ENCODE measurements at places on chromosomes 4 and X. TPM values are rescaled to one million over a fixed set of nuclear protein-coding genes. Genes with fewer than 3 reads are reported as not detected.

- peak; percentile 3 for DNase-seq
Observed at GRCh38 chrX:120302434-120302833, 8.8 kb downstream of the TMEM255A start.

- DNase-seq = no peak
Observed at GRCh38 chr4:104491481-104492182, 3.1 kb downstream of the CXXC4 start.

GRCh38 chrX:44314259-44314734, 29.2 kb downstream of the EFHC2 start:
- DNase-seq = no peak

DNA sequence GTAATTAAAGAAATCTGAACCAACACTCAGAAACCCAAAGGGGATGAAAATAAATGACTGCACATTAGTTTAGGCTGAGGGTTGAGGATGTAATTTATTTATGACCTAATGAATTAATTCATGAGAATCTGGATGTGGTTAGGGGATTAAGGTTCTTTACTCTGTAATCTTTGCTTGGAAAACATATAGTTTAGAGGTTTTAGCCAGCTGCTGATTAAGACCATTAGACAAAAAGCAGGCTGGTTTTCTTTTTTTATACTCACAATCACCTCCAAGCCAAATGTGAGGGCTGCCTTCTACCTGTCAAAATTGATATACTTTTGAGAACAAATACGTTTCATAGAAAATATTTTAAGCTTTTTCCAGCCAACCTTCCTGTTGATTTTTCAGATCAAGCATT, 2705.8 kb downstream of the PCDH7 start:
- DNase-seq = no peak

DNA sequence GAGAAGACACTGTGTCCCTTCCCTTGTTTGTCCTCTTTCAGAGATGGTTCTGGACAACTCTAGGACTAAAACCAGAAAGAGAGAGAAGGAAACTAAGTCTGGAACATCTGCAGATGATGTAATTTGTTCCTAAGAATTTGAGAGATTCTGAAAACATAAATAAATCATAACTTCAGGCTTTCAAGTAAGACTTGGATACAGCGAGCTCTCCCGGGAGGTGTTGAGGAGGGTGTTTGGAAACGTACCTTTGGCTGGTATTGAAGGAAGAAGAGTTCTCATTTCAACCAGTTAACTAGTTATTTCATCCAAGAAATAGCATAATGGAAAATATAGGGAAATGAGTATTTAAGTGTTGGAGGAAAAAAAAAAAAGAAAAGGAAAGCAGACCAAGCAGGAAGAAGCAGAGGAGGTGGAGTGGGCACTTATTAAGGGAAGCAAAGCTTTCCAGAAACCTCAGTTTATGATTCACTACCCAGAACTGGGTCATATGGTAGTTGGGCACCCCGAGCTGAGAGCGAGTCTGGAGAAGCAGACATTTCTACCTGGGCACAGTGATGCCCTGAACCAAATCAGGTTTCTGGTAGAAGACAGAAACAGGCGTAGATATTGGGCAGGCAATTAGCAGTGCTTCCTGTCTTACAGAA, 26.9 kb downstream of the CCNG2 start:
- no peak for DNase-seq

DNA sequence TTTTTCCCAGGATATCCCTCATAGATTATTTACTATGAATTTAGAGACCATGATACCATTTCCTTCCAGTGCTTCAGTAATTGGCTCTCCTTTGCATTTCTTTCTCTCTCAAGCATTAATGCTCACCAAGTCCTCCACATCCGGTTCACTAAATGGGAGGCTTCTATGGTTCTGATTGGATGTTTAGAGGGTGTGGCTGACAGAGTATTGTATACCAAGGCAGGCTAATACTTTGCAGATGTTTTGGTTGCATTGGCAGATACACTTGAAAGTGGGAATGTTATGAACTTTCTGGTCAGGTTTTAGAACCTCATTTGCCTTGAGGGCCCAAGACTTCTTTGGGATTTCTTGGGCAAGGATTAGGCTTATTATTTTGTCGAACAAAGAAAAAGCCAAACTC, 24.2 kb downstream of the CBLL2 start:
- no peak for DNase-seq

GRCh38 chr4:25308761-25309160, 3.8 kb upstream of the ZCCHC4 start:
- no peak for DNase-seq

Gene STK26
- total RNA-seq = 17.5 TPM

Gene CXCL10
- not detected for total RNA-seq

Gene POLN
- 2.8 TPM for total RNA-seq

Gene GAB3
- total RNA-seq = 2.0 TPM
